ENCODE measurements at places on chromosomes 6 and 20. TPM values are rescaled to one million over a fixed set of nuclear protein-coding genes. Genes with fewer than 3 reads are reported as not detected.

The TGM3 gene
- total RNA-seq: not detected

The SLC24A3 gene
- 38.9 TPM for total RNA-seq

The HS3ST5 gene
- total RNA-seq: not detected

The TUBB2B gene
- 80.7 TPM for total RNA-seq

The ACTL10 gene
- total RNA-seq: 1.4 TPM

The HEY2 gene
- under 0.01 TPM for total RNA-seq

The TBC1D32 gene
- total RNA-seq: 10.5 TPM

DNA sequence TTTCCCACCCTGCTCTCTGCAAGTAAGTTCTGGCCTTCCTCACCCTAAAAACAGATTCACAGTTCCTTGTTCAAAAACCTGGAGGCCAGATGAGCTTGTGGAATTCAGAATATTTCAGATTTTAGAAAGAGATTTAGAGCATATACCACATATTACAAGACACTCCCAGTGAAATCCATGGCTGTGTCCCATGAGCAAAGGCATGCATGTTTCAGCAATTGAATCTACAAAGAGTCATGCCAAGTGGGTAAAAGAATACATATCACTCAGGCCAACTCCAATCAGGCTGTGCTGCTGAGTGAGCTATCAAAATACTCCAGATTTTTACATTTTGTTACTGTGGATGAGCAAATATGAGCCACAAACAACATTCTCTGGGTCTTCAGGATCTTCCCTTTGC is 10.2 kb upstream of the NEDD9 start:
- no peak for DNase-seq

GRCh38 chr6:34922177-34922663 is 33.2 kb downstream of the ANKS1A start:
- DNase-seq: no peak

DNA sequence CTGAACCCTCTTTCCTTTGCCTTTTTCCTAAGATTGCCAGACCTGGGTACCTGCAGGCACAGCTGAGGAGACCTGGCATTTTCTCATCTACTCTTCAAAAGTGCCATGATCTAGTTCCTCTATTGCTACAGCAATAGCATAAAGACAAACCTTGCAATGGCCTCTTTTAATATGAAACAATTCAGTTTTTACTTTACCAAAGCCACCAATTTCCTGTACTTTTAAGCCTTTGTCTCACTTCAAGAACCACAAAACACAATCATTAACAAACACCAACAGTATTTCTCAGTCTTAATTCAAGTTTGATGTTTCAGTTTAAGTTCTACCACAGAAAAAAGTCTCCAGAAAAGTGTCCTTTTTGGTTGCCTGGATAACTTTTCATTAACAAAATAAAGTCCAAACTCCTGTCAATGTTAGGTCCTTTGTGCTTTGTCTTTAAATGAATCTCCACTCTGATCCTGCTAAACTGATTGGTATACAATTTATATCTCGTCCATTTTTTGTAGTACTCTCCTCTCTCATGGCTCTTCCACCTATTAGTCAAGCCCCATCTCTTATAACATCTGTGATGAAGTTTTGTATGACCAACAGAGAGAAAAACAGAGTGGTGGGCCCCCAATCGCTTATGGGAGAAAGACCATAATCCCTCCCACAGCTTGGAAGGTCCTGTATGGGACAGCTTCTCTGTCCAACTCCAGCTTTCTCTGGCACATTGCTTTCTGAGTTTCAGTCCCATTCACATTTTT is 50.5 kb upstream of the THEMIS start:
- DNase-seq: no peak

- no peak for DNase-seq
Observed at GRCh38 chr6:24882835-24883555, 52.8 kb downstream of the RIPOR2 start.

- DNase-seq: peak; percentile 32
Observed at GRCh38 chr6:119347466-119348095, 2.0 kb downstream of the MAN1A1 start.

GRCh38 chr6:125827788-125828320 is 37.1 kb downstream of the NCOA7 start:
- no peak for DNase-seq

DNA sequence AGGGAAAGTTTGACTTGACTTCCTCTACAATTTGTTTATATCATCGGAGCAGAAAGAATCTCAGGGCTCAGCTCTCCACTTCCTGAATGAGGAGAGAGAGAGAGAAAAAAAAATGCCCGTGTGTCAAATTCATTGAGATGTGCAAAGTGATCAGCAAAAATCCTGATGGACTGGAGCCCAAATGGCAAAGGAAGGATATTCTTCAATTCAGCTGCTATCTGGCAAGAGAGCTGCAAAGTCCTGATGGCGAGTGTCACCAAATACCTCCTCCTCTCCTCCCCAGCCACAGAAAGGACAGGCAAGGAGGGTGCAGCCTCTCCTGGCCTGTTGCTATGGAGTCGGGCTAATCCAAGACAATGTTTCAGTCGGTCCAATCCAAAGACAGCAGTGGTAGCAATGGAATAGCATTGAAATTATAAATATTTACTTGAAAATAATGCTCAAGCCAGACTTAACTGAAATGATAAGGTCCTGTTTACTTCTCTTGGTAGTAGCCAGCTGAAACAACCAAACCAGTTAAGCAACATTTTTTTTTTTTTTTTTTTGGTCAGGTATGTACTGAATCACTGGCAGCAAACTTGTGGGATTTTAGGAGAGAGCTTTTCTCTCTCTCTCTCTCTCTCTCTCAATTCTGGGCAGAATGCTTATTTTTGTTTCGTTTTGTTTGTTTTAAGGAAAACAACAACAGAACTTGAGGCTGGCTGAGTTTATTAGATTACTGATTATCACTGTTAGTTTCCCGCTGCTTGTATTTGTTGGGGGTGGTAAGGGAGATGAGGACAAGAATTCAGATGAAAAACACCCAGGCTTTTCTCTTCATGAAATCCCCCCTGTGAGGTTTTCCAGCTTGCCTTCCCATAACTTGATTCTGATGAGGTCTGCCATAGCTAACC is 204.2 kb downstream of the BCAS1 start:
- DNase-seq: peak; percentile 22

DNA sequence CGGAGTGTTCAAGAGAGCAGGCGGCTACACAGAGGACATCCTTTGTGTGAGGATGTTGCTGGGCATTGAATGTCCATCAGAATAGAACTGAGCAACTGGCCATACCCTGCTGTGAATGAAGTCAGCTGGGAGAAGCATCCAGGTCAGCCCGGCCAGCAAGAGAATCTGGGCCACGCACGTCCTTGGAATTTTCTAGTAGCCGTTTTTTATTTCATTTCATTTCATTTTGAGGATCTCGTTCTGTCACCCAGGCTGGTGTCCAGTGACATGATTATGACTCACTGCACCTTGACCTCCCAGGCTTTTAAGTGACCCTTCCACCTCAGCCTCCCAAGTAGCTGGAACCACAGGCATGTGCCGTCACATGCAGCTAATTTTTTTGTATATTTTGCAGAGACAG is 97.9 kb downstream of the SSR1 start:
- DNase-seq: no peak

GRCh38 chr20:61562897-61563504 is 310.9 kb downstream of the CDH4 start:
- no peak for DNase-seq

DNA sequence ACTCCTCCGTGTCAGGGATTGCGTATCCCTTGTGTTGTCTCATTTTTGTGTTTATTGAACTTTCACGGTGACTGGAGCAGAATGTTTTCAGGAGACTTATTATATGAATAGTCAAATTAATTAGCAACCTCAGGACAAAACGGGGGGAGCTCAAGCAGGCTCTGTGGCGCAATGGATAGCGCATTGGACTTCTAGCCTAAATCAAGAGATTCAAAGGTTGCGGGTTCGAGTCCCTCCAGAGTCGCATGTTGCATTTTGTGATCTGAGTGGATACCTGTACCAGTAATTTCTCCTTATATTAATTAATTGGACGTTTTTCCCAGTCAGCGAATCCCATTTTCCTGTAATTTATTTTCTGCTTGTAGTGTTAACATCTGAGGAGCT is 89.1 kb upstream of the ZNF184 start:
- DNase-seq: no peak

DNA sequence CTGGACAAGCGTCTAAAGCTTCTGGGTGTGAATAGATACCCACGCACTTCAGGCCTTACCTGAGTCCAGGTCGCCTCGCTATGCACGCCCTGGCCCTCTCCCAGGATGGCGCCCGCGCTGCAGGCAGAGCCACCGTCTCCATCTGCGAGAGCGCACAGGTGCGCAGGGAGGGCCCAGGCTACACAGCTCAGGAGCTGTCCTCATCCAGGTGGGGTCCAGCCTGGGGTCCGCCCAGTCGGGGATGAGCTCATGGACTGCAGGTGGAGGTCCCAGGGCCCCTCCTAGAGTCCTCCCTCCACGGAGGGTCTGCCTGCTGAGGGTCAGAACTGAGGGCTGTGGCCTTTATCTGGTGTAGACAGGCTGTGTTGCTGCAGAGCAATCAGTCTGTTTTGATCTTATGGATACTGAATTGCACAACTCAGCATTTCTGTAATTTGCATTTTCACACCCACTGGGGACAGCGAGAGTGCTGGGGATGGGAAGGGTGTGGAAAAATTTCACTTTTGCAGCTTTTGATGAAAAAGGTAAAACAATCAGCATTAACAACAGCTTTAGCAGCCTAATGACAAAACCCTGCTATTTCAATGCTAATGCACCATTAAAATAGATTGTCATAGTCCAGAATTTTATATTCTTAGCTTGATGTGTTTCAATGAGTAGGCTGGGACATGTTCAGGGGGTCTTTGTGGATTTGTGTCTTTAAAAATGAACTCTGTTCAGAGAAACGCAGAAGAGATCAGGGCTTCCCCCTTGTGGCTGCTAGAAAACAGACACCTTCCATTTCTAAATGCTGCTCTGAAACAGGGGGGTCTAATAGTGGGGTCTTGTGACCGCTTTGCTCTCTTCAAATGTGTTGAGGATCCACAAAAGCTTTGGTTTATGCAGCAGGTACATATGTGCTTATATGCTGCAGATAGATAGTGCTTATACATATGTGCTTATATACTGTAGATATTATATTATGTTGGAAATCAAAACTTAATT is 77.8 kb upstream of the PHACTR3 start:
- no peak for DNase-seq

GRCh38 chr6:19587238-19587942 is 249.8 kb upstream of the ID4 start:
- DNase-seq: no peak

GRCh38 chr6:124197148-124197547 is 393.5 kb downstream of the NKAIN2 start:
- no peak for DNase-seq

GRCh38 chr20:47610945-47611250 is 109.2 kb downstream of the NCOA3 start:
- no peak for DNase-seq

All from uterus (tissue), 4 donors.